ENCODE measurements at places on chromosomes 12 and 14.

DNA sequence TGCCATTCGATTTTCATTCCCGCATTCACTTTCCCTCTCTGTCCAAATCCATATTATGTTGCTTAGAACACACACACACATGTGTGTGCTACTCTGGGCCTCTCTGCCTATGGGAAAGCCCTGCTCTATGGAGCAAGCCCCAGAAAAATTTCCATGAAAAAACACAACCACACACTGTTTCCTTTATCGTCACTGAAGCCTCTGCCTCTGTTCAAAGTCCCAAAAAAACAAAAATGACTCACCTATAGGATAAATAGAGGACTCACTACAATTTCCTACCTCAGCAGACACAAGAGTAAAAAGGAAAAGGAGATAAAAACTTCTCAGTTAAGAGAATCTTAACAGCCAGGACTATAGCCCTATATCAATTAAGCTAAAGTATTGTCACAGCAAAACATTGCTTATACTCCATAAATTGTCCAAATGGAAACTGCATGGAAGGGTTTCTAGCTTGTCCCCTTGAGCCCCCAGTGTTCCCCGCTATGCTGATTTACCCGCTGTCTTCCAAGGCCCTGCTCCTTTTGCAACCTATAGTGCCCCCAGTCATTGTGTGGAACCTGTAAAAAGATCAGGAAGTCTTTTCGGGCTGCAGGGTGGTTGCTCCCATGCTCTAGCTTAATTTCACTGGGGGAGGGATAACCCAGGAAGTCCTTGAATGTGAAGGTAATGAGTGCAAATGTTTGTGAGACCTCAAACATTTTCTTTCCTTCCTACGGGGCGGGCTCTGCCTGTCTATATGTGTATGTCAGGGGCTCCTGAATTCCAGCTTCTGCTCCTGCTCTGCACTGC, 11.1 kb upstream of the PIP4K2C start:
- no peak for DNase-seq

- no peak for DNase-seq
Observed at GRCh38 chr14:50758945-50759344, 72.0 kb downstream of the NIN start.

GRCh38 chr12:57461917-57462250, 2.3 kb downstream of the GLI1 start:
- DNase-seq = no peak

DNA sequence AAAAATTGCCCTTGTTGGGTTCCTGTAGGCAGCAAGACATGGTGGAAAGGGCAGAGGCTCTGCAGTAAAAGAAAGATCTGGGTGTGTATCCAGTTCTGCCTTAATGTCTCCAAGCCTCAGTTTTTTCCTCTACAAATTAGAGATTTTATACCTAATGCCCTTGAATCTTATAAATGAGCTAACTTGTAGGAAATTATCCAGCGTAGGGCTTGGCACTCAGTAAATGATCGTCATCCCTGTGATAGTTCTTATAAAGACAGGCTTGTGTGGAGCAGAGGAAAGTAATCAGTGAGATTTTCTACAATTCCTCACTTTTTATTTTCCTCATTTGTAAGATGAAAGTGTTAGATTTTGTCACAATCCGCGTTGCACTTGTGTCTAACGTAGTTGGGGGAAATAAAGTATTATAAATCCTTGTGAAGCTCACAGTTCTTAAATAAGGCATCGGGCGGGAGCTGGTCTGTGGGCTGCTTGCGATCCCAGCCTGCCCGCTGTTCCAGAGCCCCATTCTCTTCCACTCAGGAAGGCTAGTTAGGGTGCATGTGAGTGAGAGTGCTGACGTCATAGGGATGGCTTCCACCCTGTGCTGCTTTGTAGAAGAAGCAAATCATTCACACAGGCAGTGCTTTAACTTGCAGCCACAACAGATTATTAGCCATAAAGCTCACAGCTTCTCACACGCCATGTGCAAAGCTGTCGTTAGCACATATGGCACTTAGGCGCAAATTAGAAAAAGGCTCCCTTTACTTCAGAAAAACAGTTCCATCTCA, 87.6 kb downstream of the EML1 start:
- DNase-seq = no peak

DNA sequence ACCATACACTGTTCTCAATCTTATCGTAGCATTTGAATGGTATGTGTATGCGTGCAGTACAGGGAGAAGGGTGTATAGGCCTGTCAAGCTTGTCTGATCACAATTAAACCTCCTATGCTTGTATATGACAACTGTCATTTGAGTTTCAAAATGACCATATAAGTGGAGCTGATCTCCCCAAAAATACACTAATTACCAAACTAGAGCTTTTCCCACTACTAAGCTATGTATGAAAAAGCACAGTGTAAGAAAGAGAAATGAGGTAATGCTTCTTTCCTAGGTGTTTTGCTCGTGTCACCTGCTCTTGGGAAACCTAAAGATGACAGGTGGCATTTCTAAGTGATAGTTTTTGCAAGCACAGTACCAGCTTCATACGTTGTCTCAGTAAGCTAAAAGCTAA, 1.1 kb upstream of the STK38L start:
- DNase-seq = no peak

- peak; percentile 76 for DNase-seq
Observed at GRCh38 chr12:123118497-123118896, 32.4 kb downstream of the PITPNM2 start.

- no peak for DNase-seq
Observed at GRCh38 chr12:66365718-66366490, 63.6 kb downstream of the HELB start.

DNA sequence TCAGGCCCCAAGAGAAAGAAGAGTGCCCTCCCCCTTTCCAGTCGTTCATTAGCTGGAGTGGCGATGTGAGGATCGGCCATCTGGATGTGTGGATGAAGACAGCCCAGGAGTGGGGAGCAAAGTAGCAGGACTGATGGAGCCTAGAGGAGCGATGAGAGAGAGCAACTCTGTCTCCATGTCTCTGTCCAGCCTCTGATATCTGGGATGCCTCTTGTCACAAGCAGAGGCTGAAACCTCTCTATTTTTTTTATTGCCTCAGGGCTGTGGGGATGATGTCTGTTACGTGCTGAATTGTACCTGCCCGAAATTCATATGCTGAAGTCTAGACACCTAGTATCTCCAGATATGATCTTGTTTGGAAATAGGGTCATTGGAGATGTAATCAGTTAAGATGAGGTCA, 2.7 kb downstream of the SERPINA11 start:
- no peak for DNase-seq

GRCh38 chr12:31318657-31319269, 7.2 kb downstream of the SINHCAF start:
- DNase-seq = no peak

DNA sequence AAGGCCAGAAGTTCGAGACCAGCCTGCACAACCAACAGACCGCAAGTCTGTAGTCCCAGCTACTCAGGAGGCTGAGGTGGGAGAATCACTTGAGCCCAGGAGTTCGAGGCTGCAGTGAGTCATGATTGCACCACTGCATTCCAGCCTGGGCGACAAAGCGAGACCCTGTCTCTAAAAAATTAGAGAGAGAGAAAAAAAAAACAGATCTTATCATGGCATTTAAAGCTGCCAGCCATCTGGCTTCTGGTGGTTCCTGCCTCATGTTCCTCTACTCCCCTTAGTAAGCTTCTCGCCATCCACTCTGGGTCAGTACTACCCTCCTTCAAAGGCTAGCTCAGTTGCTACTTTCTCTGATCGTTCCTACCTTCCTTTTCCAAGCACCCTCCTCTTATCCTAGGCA, 16.1 kb downstream of the CLSTN3 start:
- no peak for DNase-seq

GRCh38 chr14:35821564-35822411, 4.3 kb upstream of the BRMS1L start:
- DNase-seq = peak; percentile 30

- DNase-seq = no peak
Observed at GRCh38 chr12:44827832-44828438, 48.2 kb downstream of the NELL2 start.

DNA sequence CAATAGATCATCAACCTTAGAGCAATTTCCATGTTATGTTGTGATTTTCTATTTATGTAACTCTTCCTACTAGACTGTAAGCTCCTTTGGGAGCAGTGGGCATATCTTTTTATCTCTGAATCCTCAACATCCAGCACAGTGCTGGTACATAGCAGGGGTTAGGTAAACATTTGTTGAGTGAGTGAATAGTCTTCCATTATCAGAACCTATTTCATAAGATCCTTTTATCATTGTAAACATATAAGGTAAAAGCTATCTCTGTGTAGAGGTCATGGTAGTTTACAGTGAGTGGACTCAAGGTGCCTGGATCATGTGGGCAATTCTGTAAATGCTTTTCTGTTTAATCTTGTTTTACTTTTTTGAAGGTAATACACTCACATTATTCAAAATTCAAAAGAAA, 15.1 kb downstream of the FKBP11 start:
- peak; percentile 68 for DNase-seq

- DNase-seq = no peak
Observed at GRCh38 chr12:100591979-100592378, 18.5 kb downstream of the GAS2L3 start.

Data from NCI-H146 (cell line).